ENCODE measurements at places on chromosomes 5 and 9.

DNA sequence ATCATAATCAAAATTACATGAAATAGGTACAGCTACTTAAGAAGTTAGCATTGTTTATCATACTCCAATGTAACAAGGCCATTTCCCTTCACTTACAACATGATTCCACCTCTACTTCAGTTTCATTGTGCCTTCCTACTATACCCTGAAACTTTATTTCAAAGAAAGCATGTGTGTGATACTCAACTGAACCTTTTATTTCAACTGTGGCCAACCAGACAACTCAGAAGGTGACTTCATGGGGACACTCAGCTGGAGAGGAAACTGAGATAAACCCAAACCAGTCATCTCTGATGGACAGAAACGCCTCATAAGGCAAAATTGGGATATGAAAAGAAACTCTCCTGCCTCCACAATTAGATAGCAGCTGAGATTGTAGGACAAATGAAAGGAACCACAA, 5.9 kb upstream of the TTC23L start:
- no peak for DNase-seq

- no peak for DNase-seq
These were observed 10.6 kb upstream of the PPP1R26 start for GRCh38 chr9:135468854-135469521.

DNA sequence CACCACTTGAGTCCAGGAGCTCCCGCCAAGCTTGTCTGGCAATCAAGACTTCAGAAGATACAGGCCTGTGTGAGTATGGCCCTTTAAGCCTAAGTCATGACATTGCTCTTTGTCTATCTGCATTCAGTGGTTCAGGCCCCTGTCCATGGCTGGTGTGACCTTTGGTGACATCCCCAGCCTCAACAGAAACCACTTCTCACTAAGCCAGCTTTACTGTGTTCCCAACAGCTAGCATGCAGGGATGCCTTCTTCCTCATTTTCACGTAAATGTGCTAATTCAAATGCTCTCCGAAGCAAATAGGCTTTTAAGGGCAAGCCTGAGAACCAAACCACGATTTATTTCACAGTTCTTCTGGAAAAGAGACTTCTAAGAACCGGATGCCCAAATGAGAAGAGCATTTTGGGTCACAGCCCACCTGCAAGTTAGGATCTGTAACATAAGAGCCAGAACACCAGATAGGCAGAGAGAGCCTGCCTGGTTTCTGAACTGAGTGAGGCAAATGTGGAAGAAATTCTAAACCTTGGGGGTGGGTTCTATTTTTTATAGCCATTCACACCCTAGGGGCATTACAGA, 14.9 kb downstream of the CD180 start:
- no peak for DNase-seq

DNA sequence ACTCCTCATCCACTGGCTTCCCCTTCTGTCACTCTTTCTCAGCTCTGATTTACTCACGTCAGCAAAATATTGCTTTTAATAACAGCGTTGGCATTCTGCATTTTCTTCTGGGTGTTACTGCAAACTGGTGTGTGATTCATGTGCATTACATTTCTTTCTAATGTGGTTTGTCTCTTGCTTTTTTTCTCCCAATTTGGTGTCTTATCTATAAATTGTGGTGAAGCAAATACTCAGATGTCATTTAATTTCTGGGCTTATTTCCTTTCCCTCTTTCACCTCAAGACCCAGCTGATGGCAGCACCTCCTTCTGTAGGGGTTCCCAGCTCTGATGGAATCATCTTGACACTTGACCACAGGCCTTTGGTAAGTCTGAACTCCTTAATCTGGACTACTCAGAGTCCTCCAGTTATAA, 180.7 kb upstream of the ZNF618 start:
- DNase-seq = no peak

DNA sequence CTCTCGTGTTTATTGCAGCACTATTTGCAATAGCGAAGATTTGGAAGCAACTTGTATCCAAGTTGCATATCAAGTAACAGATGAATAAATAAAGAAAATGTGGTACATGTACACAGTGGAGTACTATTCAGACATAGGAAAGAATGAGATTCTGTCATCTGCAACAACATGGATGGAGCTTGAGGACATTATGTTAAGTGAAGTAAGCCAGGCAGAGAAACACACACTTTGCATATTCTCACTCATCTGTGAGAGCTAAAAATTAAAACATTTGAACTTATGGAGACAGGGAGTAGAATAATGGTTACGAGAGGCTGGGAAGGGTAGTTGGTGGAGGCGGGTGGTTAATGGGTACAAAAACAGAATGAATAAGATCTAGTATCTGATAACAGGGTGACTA, 56.3 kb downstream of the COX7C start:
- no peak for DNase-seq

DNA sequence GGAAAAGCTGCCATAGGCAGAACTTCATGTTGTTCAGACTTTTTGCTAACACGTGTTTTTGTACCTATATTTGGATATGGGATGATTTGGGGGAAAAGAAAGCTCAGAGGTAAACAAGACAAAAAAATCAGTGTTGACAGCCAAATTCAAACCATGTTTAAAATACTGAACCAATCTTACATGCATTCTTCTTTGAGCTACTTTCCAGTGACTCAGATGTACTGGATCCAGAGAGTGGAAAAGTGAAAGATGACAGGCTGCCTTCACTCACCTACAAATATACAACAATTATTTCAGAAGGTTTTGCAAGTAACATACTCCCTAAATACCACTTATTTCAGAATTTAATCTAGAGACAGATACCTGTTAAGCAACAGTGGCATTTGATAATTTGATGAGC, 165.7 kb downstream of the MPDZ start:
- DNase-seq = no peak

- DNase-seq = no peak
These were observed 79.3 kb downstream of the TLE1 start for GRCh38 chr9:81609782-81610739.

DNA sequence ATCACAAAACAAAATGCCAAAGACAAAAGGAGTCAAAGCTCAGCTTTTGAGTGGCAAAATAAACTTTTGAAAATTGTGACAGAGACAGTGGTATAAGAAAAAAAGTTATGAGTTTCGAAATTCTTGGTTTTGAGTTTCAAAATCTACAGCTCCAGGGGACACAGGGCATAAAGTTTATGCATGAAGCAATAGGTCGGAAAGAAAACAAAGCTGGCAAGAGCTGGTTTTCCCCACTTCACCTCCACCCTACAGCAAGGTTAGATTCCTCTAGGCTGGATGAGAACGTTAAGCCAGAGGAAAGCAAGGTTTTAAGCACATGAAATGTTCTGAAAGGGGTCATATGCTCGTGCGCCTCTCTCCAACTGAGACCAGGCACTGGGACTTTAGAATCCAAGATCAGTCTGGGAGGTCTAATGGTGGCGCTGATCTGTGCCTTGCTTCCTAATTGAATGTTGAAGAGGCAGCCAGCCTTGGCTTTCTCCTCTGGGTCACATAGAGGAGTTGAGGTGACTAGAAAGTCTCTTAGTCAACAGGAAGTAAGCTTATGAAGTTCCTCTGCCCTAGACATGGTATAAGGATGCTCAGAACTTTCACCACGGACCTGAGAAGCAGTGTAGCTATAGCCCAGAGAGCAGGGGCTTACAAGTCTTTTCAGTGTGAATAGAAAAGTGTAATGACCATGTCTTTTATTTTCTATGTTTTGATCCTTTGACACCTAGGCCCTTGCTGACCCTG, 167.7 kb upstream of the DMAC1 start:
- no peak for DNase-seq

GRCh38 chr9:20270161-20270560, 352.1 kb downstream of the MLLT3 start:
- DNase-seq = no peak

DNA sequence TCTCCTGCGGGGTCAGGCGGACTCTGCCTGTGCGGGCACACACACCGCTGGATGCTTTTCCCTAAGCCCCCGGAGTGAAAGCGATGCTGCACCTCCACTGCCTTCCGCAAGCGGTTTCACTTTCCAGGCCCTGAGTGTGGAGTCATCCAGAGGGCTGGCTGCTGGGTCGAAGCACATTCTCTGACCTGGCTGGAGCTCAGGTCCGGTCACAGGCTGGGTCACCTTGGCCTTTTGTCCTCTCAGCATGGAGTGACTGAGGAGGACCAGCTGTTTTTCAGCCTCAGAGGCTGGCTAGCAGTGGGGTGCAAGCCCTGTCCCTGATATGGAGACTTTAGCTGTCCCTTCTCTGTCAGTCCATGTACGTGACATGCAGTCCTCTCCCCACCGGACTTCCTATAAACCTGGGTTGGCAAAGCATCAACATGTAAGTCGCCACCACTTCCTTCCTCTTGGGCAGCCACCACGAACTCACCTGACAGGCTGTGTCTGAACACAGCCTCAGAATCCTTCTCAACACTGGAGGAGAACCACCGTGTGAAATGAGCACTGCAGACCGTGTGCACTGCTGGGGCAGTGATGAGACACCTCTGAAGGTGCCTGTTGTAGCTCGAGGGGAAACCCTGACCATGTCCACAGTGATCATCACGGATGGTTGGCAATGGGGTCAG, 51.3 kb downstream of the GADD45G start:
- DNase-seq = no peak

Data from 8988T (cell line).